ENCODE measurements at places on chromosomes 16 and 17. TPM values are rescaled to one million over a fixed set of nuclear protein-coding genes. Genes with fewer than 3 reads are reported as not detected.

ABCA8 gene
- total RNA-seq = 2.7 TPM

CDYL2 gene
- 3.2 TPM for total RNA-seq

MYCBPAP gene
- not detected for total RNA-seq

PSMC3IP gene
- 2.9 TPM for total RNA-seq

DNAI2 gene
- total RNA-seq = not detected

PRRT2 gene
- 0.53 TPM for total RNA-seq

ZFPM1 gene
- total RNA-seq = 0.67 TPM

C1QTNF8 gene
- not detected for total RNA-seq

CIBAR2 gene
- total RNA-seq = not detected

OR2C1 gene
- not detected for total RNA-seq

PRKCB gene
- 2.8 TPM for total RNA-seq

ZNF652 gene
- total RNA-seq = 14.0 TPM

SLC12A3 gene
- total RNA-seq = not detected

CSH2 gene
- not detected for total RNA-seq

FOXN1 gene
- total RNA-seq = 10.5 TPM

MT2A gene
- total RNA-seq = 78.2 TPM

CDT1 gene
- total RNA-seq = 7.7 TPM

HCRT gene
- total RNA-seq = not detected

MLLT6 gene
- 79.7 TPM for total RNA-seq

KIF19 gene
- total RNA-seq = not detected

TM4SF5 gene
- not detected for total RNA-seq

ZNF48 gene
- 4.1 TPM for total RNA-seq

DCUN1D3 gene
- total RNA-seq = 16.1 TPM

NMRAL1 gene
- 40.4 TPM for total RNA-seq

HBQ1 gene
- not detected for total RNA-seq

NPB gene
- total RNA-seq = 7.4 TPM

HOXB1 gene
- 0.19 TPM for total RNA-seq

CD300LB gene
- total RNA-seq = not detected

CA5A gene
- not detected for total RNA-seq

GRIN2C gene
- total RNA-seq = 0.13 TPM

CBX2 gene
- total RNA-seq = 12.9 TPM

CHP2 gene
- not detected for total RNA-seq

KIF2B gene
- not detected for total RNA-seq

PERCC1 gene
- not detected for total RNA-seq

TAC4 gene
- total RNA-seq = not detected

ARHGAP27 gene
- total RNA-seq = 146 TPM

ACLY gene
- 73.3 TPM for total RNA-seq

NXN gene
- total RNA-seq = 26.7 TPM

CNTNAP1 gene
- total RNA-seq = 0.88 TPM

CX3CL1 gene
- 9.3 TPM for total RNA-seq

ATAD5 gene
- 3.6 TPM for total RNA-seq

C17orf113 gene
- 0.35 TPM for total RNA-seq

HAS3 gene
- total RNA-seq = 40.3 TPM

OR1F1 gene
- not detected for total RNA-seq

CA4 gene
- total RNA-seq = 0.45 TPM

KDM6B gene
- 6.7 TPM for total RNA-seq

ERI2 gene
- 12.5 TPM for total RNA-seq

ABCC3 gene
- total RNA-seq = 93.7 TPM

TMEM107 gene
- total RNA-seq = 21.7 TPM

LGALS9B gene
- 2.9 TPM for total RNA-seq

IL21R gene
- 0.40 TPM for total RNA-seq

CPHXL2 gene
- not detected for total RNA-seq

KCNH4 gene
- under 0.01 TPM for total RNA-seq
